ENCODE measurements at places on chromosomes 16 and 17. TPM values are rescaled to one million over a fixed set of nuclear protein-coding genes. Genes with fewer than 3 reads are reported as not detected.

Gene OR1F1
- total RNA-seq, result not detected

Gene CCDC78
- 2.6 TPM for total RNA-seq

Gene MT1M
- 120 TPM for total RNA-seq

Gene MPP2
- 7.9 TPM for total RNA-seq

Gene CACNG5
- not detected for total RNA-seq

Gene ZSCAN32
- 17.7 TPM for total RNA-seq

Gene NPIPB2
- 14.8 TPM for total RNA-seq

Gene ABCA10
- total RNA-seq, result 13.6 TPM

DNA sequence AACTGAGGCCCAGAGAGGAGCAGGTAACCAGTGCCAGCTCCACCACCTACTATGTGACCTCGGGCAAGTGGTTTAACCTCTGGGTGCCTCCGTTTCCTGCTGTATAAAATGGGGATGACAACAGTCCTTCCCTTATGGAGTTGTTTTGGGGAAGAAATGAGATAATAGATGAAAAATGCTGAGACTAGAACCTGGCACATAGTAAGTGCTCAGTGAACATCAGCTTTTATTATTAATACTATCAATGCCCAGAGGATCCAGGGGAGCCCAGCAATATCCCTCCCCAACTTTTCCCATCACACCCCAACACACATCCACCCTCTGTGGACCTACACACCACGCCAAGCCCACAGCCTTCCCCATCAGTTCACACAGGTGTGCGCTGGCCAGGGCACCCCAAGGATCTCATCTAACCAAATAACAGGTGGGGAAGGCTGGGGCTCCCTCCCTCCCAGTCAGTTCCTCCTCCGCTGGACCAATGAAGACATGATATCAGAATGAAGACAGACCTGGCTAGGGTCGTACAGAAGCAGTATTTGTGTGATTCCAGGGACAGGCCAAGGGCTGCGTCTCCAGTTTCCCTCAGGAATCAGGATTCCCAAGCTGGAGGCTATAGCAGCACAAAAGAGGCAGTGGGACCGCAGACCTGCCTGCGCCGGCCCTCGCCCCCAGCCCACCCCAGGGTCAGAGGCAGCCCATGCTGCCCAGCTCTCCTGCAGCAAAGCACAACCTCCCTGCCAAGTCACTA is 1.8 kb downstream of the ATP2A3 start:
- DNase-seq, result no peak

DNA sequence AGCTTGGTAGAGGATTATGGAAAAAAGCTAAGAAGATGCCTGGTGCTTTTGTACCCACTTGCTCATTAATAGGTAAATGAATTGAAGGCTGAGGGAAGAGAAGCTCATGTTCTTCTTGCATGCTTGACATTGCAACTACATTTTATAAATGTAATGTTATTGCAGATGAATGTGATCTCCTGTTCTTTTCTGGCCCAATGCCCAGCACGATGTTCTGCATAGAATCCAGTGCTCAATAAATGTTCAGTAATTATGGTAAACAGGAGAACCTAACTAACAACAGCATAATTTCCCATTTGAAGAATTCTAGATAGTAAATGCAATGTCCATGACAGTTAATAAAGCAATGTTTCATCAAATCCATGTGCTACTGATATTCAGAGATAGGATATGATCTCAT is 638.2 kb upstream of the SOX9 start:
- DNase-seq, result no peak

- no peak for DNase-seq
These were observed 2.6 kb downstream of the WNT9B start for GRCh38 chr17:46853896-46854444.

DNA sequence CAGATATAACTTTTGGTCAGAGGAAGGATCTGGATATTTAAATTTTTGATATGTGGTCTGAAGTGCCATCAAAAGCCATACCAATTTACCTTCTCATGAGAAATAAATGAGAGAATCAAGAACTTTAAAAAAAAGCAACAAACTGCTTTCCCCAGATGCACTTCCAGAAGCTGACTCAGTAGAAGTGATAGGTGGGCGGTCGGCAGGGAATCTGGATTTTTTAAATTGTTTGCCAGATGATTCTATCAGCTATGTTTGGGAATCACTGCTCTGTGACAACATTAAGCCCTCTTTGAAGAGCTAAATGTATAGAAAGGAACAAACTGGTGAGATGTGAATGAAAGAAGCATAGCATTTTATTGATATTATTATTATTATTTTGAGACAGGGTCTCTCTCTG is 19.2 kb downstream of the CDH3 start:
- DNase-seq, result no peak

- DNase-seq, result no peak
These were observed 44.2 kb downstream of the WDR45B start for GRCh38 chr17:82603981-82604448.

DNA sequence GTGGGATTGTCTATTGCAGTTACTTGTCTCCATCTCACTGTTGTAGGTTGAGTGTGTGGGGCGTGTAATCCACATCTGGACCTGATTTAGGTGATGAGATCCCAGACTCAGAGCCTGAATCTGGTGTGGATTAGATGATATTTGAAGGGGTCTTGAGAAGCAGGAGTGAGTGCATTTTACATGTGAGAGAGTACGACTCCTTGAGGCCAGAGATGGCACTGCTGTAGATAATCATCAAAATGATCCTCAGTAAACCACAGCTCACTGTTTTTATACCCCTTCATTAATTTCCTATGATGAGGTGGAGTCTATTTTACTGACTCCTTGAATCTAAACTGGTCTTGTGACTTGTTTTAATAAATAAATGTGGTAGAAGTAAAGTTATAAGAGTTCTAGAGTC is 732.5 kb downstream of the KCNJ2 start:
- DNase-seq, result no peak

GRCh38 chr16:12054396-12054795 is 77.9 kb downstream of the SNX29 start:
- no peak for DNase-seq

DNA sequence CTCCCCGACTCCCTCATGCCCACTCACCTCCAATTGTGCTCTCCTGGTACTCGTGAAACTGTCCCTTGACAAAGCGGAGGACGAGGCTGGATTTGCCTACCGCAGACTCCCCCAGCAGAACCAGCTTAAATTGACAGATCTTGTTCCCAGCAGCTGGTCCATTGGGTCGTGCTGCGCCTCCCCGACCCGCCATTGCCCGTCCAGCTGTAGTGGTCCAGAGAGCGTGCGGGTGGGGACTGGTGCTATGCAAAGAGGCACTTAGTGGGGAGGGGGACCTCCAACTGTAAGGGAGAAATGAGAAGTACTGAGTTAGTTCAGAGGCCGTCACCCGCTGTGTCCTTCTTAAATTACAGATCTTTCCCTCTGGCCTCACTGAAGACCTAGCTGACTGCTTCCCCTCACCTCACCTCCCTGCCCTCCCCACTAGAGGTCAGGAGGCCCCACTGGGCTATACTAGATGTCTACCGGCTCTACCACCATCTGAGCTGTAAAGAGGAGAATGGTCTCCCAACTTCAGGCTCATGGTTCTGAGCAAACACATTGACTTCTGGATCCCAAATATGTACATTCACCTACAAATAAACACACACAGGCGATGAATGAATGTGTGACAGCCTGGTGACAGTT is 7.8 kb downstream of the HSPB9 start:
- DNase-seq, result no peak

- DNase-seq, result no peak
These were observed 347.3 kb upstream of the CDH11 start for GRCh38 chr16:65469116-65469515.

DNA sequence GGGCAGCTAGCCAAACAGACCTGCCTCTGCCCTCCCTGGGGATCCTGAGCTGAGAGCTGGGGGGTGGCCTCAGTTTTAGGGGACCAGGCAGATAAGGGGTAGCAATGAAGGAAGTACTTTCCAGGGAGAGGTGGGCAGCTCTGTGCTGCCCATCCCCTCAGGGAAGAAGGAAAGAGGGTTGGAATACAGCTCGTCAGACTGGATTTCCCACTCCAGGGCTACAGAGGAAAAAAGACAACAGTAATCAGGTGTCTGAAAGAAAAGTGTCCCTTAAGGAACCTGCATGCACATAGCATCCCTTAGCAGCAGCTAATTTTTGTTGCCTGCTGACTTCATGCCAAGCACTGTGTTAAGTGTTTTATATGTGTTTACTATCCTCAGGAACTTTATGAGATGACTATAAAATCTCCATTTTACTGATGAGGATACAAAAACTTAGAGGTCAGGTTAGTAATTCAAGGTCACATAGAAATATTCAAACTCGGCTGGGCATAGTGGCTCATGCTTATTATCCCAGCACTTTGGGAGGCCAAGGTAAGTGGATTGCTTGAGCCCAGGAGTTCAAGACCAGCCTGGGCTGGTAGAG is 3.2 kb upstream of the MRPL58 start:
- no peak for DNase-seq

DNA sequence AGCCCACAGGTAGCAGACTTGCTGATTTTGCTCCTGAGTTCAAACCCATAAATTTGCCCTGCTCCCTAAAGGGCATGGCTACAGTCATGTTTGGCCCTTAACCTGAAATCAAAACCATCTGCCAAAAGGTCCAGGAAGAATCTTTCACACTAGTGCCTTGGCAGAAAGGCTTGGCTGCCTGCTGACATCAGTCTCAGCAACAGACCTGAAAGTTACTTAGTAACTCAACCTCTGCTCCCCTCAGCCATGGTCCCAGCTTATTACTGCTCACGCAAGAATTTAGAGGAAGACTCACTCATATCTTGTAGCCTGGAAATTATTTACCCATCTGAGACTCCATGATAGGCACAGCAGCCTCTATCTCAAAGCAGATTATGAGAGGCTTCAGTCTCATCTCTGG is 98.0 kb upstream of the KIF2B start:
- no peak for DNase-seq

- DNase-seq, result no peak
These were observed 688.2 kb upstream of the KIF2B start for GRCh38 chr17:53134548-53134947.

GRCh38 chr16:68764862-68765261 is 27.8 kb downstream of the CDH1 start:
- no peak for DNase-seq

DNA sequence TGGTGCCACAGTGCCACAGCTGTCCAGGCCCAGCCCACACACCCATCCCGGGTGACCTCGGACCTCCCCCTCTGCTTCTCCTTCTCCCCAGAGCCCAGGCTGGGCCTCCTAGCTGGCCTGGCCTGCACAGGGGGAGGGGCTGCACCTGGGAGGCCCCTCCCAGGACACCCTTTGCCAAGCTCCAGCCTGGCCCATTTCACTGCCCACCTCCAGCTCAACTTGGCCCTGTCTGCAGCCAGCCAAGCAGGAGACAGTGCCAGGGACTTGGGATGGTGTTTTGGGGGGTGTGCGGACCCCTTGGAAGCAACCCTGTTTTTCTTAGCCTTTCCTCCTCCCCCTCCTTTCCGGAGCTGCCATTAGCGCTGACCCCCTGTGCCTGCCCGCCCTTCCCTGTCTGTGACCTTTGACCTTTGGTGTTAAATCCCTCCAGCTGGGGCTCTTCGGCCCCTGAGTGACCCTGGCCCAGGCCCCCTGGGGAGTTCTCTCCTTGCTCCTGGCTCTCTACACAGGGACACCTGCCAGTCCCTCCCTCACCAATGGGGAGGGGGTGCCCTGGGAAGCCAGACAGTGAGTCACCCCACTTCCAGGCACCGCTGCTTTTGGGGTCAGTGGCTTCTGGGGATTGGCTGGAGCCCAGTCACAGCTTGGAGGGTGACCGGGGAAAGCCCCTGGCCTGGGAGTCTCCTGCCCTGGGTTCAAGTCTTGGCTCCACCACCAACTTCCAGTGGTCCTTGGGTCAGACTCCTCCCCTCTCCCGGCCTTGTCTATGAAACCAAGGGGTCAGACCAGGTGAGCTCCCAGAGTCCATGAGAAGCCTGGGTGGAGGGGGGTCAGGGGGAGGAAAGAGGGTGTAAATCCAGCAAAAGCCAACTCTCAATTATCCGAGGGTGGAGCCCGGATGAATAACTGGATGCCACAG is 1.9 kb downstream of the GLIS2 start:
- DNase-seq, result no peak

GRCh38 chr17:9959377-9959981 is 54.4 kb upstream of the RCVRN start:
- DNase-seq, result peak; percentile 15

DNA sequence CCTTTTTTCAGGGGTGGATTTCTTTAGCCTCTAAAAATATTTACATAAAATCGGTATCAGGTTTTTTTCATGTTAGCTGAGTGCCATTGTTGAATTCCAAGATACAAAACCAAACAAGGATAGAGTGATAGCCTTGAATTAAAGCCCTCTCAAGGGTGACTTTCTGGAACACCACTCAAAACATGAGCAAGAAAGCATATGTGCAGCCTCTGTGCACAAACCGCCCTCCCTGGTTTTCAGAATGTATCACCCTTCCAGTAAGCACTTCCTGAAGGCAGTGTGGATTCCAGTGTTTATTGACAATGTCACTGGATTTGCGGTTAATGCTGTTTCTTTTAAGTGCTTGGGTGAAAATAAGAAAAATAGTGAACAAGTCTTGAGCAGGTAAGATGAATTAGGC is 597.7 kb downstream of the TMEM114 start:
- no peak for DNase-seq

DNA sequence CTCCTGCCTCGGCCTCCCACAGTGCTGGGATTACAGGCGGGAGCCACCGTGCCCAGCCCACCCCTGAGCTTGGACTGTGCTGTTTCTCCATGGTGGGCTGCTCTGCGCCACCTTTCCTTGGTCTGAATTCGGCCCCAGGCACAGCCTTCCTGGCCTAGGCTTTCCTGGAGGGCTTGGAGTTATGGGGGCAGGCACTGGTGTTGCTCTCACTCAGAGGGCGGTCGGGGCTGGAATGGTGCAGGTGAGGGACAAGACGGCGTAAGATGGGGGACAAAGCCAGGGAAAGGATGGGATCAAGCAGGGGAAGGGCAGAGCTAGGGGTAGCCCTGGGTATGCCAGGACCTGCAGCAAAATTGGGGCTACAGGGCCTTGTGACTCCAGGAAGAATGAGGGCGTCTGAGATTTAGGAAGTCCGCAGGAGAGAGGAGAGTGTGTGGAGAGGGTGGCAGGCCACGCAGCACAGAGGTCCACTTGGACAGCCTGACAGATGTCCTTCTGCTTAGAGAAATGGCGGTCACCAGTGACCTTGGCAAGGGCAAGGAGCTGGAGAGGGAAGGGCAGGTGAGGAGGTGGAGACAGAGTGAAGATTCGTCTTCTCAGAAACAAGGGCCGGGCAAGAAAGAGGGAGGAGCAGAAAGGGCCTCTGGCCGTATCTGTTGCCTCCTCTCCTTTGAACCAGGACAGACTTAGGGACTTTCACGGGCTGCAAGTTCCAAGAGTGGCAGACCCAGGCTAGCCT is 1.6 kb upstream of the ATP6V0C start:
- DNase-seq, result no peak

- DNase-seq, result no peak
These were observed 1.3 kb downstream of the DGKE start for GRCh38 chr17:56835264-56835585.
